Glutamatergic neuron (in vitro differentiated cells): ENCODE measurements at places on chromosomes 11 and 22. TPM values are rescaled to one million over a fixed set of nuclear protein-coding genes. Genes with fewer than 3 reads are reported as not detected.

DNA sequence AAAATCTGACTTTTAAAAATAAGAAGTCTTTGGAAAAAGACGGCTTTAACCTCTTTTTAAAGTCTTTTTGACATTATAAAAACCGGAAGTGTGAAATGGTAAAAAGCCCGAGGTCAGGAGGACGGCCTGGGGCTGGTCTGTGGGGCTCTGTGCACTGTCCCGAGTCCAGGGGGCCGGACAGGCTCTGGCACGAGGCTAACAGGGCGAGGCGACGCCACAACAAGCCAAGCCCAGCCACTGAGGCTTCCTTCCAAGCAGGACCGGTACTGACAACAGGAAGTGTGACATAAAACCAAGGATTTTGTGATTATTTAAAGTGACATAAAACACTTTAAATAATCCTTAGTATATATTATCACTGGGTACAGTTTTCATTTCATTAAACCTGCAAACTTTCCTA is 39.2 kb downstream of the BRD1 start:
- DNase-seq = no peak
- peaks cover 22% of the 10 kb centered on the region for H3K4me1 ChIP-seq
- peaks cover 2% of the 10 kb centered on the region for H3K27me3 ChIP-seq
- no peak overlapping the region for H3K27ac ChIP-seq
- no peak overlapping the region for H3K4me3 ChIP-seq
- H3K36me3 ChIP-seq = peaks cover 10% of the 10 kb centered on the region

- H3K4me3 ChIP-seq = no peak overlapping the region
- peaks cover 4% of the 10 kb centered on the region for H3K27me3 ChIP-seq
- H3K27ac ChIP-seq = peak overlapping the region; percentile 40
- H3K36me3 ChIP-seq = no peaks in the 10 kb centered on the region
- H3K4me1 ChIP-seq = peaks cover 5% of the 10 kb centered on the region
Observed at GRCh38 chr11:1292018-1292643, 17.3 kb downstream of the TOLLIP start.

DNA sequence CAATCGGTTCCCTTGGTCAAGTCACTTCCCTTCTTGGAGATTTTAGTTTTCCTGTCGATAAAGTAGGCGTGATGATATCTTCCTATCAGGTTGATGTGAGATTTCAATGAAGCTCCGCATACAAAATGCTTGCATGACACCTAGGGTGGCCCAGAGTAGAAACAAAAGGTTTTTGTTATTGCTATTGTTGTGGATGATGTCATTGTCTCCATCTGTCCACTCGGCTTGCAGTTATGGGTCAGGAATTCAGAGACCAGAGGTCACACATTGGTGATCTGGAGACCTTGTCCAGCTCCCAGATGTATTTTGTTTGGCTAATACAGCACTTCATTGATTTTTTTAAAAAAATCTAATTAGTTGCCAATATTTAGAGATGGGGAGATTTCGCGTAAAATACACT is 382.1 kb downstream of the MN1 start:
- H3K4me1 ChIP-seq = no peaks in the 10 kb centered on the region
- H3K4me3 ChIP-seq = no peak overlapping the region
- DNase-seq = no peak
- peaks cover 15% of the 10 kb centered on the region for H3K27me3 ChIP-seq
- no peaks in the 10 kb centered on the region for H3K36me3 ChIP-seq
- no peak overlapping the region for H3K27ac ChIP-seq

DNA sequence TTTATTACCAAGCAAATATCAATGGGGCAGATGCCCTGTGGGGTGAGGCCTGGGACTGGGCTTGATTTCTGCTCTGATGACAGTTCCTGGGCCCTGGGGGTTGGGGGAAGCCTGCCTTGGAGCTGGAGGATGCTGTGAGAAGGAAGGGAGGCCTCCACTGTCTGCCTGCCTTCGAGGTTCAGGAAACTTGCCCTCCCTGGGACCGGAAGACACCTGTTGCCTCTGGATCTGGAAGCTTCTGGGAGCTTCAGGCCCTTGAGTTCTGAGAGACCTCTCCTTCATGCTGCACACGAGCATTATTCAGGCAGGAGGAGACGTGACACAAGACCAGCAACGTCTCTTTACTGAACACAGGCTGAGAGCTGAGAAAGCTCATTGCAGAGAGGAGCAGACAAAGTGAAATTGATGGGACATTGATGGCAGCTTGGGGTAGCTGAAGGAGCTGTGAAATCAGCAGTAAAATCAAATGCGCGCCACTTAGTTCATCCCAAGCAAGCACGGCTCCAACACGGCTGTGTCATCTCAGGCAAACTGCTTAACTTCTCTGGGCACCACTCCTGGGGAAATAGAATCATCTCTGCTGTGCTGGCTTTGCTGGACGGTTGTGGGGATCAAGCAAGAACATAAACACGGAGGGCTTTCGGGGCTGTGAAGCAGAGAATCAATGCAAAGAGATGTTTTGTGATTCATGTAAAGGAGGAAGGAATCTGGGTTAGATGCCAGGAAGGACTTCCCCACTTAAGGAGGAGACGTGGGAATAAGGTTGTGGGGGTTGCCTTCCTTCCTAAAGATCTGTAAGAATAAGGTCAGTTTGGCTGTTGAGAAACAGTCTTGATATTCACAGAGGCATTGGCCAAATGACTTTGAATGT is 64.5 kb downstream of the TP53I11 start:
- peaks cover 22% of the 10 kb centered on the region for H3K4me1 ChIP-seq
- no peak overlapping the region for H3K4me3 ChIP-seq
- no peak for DNase-seq
- H3K27ac ChIP-seq = no peak overlapping the region

- DNase-seq = no peak
- H3K27me3 ChIP-seq = peaks cover 14% of the 10 kb centered on the region
- peaks cover 10% of the 10 kb centered on the region for H3K36me3 ChIP-seq
- peak overlapping the region; percentile 32 for H3K4me3 ChIP-seq
- peaks cover 23% of the 10 kb centered on the region for H3K4me1 ChIP-seq
Observed at GRCh38 chr11:46386005-46386578, 4.6 kb downstream of the MDK start.

- no peak for DNase-seq
- no peak overlapping the region for H3K27ac ChIP-seq
- no peak overlapping the region for H3K4me3 ChIP-seq
- no peaks in the 10 kb centered on the region for H3K27me3 ChIP-seq
- H3K36me3 ChIP-seq = no peaks in the 10 kb centered on the region
Observed at GRCh38 chr11:133206313-133207005, 325.8 kb downstream of the OPCML start.

- peak overlapping the region; percentile 31 for H3K27ac ChIP-seq
- DNase-seq = peak; percentile 33
- peaks cover 8% of the 10 kb centered on the region for H3K4me1 ChIP-seq
Observed at GRCh38 chr11:82718307-82718706, 15.4 kb downstream of the FAM181B start.

- H3K4me3 ChIP-seq = no peak overlapping the region
- H3K27me3 ChIP-seq = peaks cover 7% of the 10 kb centered on the region
- H3K36me3 ChIP-seq = no peaks in the 10 kb centered on the region
- no peak for DNase-seq
- peaks cover 6% of the 10 kb centered on the region for H3K4me1 ChIP-seq
Observed at GRCh38 chr11:127994736-127995135, 592.6 kb downstream of the ETS1 start.

- H3K27me3 ChIP-seq = peaks cover 12% of the 10 kb centered on the region
- H3K36me3 ChIP-seq = no peaks in the 10 kb centered on the region
- H3K4me3 ChIP-seq = no peak overlapping the region
- H3K27ac ChIP-seq = no peak overlapping the region
- peaks cover 28% of the 10 kb centered on the region for H3K4me1 ChIP-seq
Observed at GRCh38 chr22:20219667-20220628, 48.2 kb downstream of the RTN4R start.

- peaks cover 5% of the 10 kb centered on the region for H3K27me3 ChIP-seq
- peaks cover 16% of the 10 kb centered on the region for H3K4me1 ChIP-seq
- no peaks in the 10 kb centered on the region for H3K36me3 ChIP-seq
- no peak overlapping the region for H3K27ac ChIP-seq
- H3K4me3 ChIP-seq = peak overlapping the region; percentile 17
Observed at GRCh38 chr11:96167203-96167758, 175.7 kb downstream of the MAML2 start.

DNA sequence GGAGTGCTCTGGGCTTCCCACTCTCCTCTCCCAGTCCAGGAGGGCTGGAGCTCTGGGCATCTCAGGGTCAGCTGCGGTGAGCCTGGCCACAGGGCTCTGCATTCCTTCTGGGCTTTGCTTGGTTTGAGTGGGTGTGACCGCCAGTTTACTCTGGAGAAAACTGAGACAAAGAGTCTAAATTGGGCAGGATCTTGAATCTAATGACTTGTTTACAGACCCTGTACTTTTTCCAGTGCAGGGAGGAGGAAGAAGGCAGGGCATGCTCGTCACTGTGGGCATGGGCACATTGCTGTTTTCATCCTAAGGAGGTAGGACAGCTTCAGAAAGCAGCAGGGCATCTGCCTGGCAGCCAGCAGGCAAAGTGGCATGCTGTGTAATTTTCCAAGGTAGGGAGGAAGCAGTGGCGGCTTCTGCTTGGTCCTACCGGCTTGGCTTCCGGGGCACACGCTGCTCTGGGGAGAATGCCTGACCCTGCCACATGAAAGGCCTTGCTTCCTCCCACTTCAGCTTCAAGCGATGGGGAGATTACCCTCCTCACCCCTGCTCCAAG is 22.9 kb downstream of the FLI1 start:
- H3K36me3 ChIP-seq = no peaks in the 10 kb centered on the region
- H3K27me3 ChIP-seq = no peaks in the 10 kb centered on the region
- H3K27ac ChIP-seq = no peak overlapping the region

- peaks cover 9% of the 10 kb centered on the region for H3K4me1 ChIP-seq
- no peak overlapping the region for H3K4me3 ChIP-seq
- H3K27ac ChIP-seq = peak overlapping the region; percentile 52
- peaks cover 2% of the 10 kb centered on the region for H3K27me3 ChIP-seq
Observed at GRCh38 chr11:75413864-75414263, 14.5 kb downstream of the RPS3 start.

GRCh38 chr11:72954860-72955259 is 140.6 kb downstream of the ATG16L2 start:
- H3K27ac ChIP-seq = no peak overlapping the region
- no peaks in the 10 kb centered on the region for H3K36me3 ChIP-seq
- H3K27me3 ChIP-seq = no peaks in the 10 kb centered on the region
- no peak for DNase-seq
- no peak overlapping the region for H3K4me3 ChIP-seq
- no peaks in the 10 kb centered on the region for H3K4me1 ChIP-seq

DNA sequence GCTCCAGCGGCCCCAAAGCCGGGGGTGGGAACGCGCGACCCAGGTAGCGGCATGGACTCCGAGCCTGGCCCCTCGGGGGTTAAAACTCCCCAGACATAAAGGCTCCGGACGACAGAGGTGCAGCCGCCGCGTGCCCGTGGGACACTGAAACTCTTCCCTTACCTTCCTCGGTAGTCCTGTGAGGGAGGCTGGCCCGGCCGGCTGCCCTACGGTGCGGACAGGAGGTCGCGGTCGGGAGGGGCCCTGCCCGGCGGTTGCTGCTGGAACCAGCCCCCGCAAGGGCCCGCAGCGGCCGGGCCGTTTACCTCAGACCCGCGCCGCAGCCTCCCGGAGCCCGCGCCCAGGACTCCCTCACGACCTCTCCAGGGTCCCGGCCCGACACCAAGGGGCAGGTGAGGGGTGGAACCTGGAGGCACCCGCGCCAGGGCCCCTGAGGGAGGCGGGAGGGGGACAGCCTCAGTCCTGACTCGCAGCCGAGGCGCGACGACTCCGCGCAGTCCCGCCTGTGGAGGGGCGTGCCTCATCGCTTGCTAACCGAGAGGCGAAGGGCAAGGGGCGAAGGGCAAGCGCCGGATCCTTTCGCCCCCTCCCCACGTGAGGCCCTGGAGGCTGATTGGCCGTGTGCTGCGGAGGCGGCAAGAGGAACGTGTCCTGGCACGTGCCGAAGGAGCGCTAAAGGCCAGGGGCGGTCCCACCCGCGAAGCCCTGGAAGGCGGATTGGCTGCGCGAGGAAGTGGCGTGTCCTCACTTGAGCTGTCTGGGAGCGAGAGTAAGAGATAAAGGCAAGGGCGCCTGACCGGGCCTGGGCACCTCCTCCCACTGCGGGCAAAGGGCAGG is at the start of gene UPB1:
TSS of gene UPB1 (plus strand) at position 805 of the 837 bp plus-strand sequence. CDS start 72 bp downstream, outside the sequence.
- no peak within 1 kb of the TSS for H3K4me3 ChIP-seq
- H3K36me3 ChIP-seq = peaks cover 6% of the 10 kb centered on the region
- no peak within 1 kb of the TSS for H3K27ac ChIP-seq
- peaks cover 11% of the 10 kb centered on the region for H3K27me3 ChIP-seq
- no peak for DNase-seq

GRCh38 chr22:29985912-29986311 is 94.4 kb upstream of the HORMAD2 start:
- H3K4me3 ChIP-seq = no peak overlapping the region
- H3K27me3 ChIP-seq = no peaks in the 10 kb centered on the region
- no peak overlapping the region for H3K27ac ChIP-seq
- no peak for DNase-seq
- no peaks in the 10 kb centered on the region for H3K4me1 ChIP-seq

DNA sequence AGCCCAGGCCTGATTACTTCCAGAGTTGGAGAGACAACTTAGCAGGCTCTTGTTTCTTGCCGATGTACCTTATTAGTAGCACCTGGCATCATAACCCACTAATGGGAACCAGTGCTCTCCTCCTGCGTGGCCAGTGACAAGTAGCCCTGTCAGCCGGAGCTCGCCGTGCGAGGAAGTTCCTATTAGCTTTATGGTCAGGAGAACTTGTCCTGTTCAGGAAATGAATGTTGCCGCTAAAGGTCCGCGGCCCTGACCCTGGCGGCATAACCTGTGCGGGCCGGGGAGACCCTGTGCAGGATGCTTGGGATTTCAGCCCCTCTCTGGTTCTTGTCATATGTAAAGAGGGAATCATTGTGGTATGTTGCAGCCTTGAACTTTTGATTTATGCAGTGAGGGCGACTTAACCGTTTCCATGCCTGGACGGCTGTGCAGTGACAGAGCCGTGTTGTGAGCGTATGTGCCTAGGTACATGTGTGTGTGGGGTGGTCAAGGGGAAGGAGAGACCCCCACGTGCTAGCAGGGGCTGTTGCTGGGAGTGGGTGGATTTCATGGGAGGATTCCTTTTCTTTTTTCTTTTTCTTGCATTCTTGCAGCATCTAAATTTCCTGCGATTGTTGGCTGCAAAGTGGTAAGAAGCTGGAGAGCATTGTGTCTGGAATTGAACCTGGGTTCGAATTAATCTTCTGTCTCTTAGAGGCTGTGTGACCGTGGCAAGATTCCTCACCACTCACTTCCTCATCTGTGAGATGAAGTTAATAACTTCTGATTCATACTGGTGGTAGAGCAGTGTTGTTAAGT is 15.2 kb downstream of the ZBTB16 start:
- DNase-seq = no peak
- H3K4me3 ChIP-seq = no peak overlapping the region
- no peak overlapping the region for H3K27ac ChIP-seq
- peaks cover 10% of the 10 kb centered on the region for H3K4me1 ChIP-seq
- no peaks in the 10 kb centered on the region for H3K36me3 ChIP-seq

FZD4 gene
- 2.0 TPM for total RNA-seq

RIBC2 gene
- 0.71 TPM for total RNA-seq

LMO1 gene
- total RNA-seq = 5.7 TPM
